ENCODE measurements at places on chromosomes 6 and 20.

- no peak for DNase-seq
Measured at GRCh38 chr20:32356622-32357374, 1.3 kb upstream of the ASXL1 start.

DNA sequence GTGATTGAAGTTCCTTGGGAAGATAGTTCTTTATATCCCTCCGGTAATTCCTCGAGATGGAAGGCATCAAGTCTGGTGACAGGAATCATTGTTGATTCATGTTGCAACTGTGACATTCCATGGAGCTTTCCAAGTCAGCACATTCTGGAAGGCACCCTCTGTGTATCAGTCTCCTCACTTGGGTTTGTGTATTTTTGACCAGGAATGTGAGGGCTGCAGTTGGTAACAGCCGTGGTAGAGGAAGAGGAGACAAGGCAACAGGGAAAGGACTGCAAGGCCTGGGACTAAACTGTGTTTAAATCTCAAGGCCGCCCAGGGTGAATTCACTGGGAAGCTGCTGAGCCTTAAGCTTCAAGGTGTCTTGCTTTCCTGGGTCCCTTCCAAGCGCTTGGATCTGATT, 99.0 kb downstream of the CLIC5 start:
- DNase-seq = no peak

DNA sequence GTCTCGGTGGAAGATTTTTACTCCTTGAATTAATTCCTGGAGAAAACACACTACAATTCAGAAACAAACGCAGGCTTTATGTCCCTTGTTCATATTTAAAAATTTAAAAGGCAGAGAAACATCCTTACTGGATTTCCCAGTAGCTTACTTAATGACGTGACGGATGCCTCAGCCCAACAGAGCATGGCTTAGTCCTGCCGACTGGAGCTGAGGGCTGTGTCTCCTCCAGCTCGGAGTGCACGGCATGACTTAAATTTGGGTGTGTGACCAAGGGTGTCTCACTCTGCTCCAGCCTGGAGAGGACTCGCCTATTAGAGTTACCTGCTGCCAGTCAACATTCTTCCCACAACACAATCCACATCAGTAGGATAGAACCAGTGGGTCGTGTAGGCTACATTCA, 107.1 kb downstream of the PSMB1 start:
- no peak for DNase-seq

- DNase-seq = no peak
Measured at GRCh38 chr20:53321596-53321995, 272.0 kb downstream of the ZNF217 start.

DNA sequence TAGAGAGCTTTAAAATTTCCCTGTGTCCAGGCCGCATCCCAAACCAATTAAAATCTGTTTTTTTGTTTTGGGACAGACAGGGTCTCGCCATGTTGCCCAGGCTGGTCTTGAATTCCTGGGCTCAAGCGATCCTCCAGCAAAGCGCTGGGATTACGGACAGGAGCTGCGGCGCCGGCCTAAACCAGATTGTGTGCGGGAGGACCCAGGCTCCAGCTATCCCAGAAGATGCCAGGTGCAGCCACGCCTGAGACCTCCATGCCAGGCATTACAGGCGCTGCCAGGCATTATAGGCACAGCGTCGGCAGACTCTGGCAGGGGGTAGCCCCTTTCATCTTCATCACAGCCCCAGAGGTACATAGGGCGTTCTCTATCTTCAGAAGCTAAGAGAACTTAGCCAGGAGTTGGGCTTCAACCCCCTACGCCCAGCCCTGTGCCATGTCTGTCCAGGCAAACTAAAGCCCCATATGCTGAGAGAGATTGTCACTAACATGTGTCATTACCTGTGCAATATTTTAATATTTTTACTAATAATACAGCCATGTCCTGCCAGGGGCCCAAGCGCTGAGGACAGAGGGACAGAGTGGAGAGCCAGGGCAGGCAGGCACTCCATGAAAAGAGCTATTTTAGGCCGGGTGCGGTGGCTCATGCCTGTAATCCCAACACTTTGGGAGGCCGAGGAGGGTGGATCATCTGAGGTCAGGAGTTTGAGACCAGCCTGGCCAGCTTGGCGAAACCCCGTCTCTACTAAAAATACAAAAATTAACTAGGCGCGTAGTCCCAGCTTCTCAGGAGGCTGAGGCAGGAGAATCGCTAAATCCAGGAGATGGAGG, 9.8 kb upstream of the GRM4 start:
- DNase-seq = no peak

- DNase-seq = no peak
Measured at GRCh38 chr6:166987930-166988329, 11.3 kb upstream of the CEP43 start.

- DNase-seq = no peak
Measured at GRCh38 chr6:138521790-138522189, 22.5 kb upstream of the NHSL1 start.

DNA sequence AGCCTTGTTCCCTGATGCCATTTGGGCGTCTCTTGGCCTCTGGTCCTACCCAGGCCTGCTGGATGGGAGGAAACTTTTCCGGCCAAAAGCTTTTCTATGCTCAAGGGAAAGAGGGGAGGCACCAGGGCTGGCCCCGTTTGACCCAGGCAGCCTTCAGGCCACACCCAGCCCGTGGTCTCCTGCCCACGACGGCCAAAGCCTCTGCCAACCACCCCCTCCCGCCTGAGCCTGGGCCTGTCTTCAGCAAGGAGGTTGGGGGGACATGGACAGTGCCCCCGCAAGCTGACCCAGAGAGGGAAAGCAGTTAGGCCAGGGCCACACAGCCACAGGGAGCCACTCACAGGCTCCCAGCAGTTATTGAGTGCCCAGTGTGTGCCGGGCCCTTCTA, 49.5 kb downstream of the SRC start:
- no peak for DNase-seq

DNA sequence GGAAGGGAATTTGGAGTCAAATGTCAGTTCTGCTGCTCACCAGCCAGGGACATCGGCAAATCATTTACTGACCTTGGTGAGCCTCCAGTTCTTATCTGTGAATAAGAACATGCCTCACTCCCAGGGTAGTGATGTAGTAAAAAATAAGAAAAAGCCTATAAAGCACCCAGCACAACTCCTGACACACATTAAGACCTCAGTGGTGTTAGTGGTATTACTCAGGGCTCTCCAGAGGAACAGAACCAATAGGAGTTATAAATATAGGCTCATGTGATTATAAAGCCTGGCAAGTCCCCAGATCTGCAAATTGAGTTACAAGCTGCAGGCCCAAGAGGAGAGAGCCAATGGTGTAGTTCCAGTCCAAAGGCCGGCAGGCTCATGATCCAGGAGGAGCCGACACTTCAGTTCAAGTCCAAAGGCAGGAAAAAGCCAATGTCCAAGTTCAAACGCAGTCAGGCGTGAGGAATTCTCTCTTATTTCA, 71.3 kb upstream of the EYA2 start:
- DNase-seq = no peak

- DNase-seq = no peak
Measured at GRCh38 chr6:154134471-154135147, 95.6 kb downstream of the OPRM1 start.

Data from AG08396 (cell line).